ENCODE measurements at places on chromosomes 13 and 19. TPM values are rescaled to one million over a fixed set of nuclear protein-coding genes. Genes with fewer than 3 reads are reported as not detected.

The ZIK1 gene
- 18.9 TPM for total RNA-seq

The URI1 gene
- 44.5 TPM for total RNA-seq

The ANKRD27 gene
- total RNA-seq, result 23.0 TPM

The ERICH6B gene
- not detected for total RNA-seq

The CGB1 gene
- total RNA-seq, result not detected

The C1QTNF9 gene
- 1.1 TPM for total RNA-seq

The TEX26 gene
- not detected for total RNA-seq

The CD79A gene
- total RNA-seq, result 4.4 TPM

The SLC17A7 gene
- total RNA-seq, result 2.8 TPM

The CLIP3 gene
- total RNA-seq, result 25.7 TPM

The ZNF491 gene
- total RNA-seq, result 3.8 TPM

The PCP2 gene
- total RNA-seq, result not detected

The MIR17HG gene
- 7.2 TPM for total RNA-seq

The RASA3 gene
- total RNA-seq, result 20.5 TPM

The INSL3 gene
- total RNA-seq, result not detected
